C1 segment of cervical spinal cord (tissue), 14 donors: ENCODE measurements at places on chromosomes 6 and 20.

DNA sequence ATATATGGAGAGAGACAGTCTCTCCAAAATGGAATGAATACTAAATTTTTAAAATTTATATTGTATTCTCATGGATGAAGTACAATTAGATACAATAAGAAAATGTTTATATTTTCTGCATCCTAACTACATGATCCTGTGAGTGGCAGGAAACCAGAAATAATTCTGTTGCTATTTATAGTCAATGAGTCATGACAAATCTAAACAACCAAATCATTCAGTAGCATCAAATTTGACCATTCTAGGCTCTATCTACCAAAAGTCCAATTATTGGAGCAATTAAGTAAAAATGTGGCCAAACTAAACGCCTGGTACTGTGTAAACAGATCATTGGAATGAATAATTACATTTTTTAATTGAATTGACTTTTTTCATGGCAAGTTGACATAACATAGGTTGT is 959.8 kb downstream of the EPHA7 start:
- DNase-seq, result no peak

- DNase-seq, result no peak
These were observed 927 bp upstream of the MANEA start for GRCh38 chr6:95576218-95576997.

DNA sequence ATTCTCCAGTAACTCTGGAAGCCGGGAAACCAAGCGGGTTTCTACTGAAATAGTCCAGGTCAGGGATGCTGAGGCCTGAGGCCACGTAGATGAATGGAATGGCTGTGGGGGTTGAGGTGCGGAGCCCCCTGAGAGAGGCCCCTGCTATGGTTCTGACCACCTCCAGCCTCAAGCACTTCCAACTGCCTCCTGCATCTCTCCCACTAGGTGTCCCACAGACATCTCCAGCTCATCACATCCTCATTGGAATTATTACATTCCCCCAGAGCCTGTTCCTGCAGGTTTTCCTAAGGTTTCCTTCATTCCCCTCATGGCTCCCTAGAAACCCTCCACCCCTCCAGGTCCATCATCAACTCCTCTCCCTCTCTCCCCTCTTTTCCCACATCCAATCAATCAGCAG is 48.7 kb downstream of the UNC5CL start:
- DNase-seq, result no peak

DNA sequence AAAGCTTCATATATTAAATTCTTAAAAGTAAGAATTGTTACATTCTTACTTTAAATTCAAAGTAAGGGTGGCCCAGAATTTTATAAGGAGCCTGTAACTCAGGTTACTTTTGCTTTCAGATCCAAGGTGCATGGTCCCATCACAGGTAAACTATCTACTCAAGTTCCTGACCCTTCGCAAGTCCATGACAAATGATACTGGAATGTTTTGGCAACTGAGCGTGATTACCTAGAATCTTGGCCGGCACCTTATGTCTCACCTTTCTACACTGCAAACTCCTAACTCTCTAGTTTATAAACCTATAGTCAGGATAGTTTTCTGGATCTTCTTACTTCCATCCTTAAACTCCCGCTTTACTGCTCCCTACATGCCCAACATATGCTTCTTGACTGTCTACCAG is 67.9 kb upstream of the HMGN3 start:
- no peak for DNase-seq

GRCh38 chr6:35552285-35552917 is 39.7 kb upstream of the TULP1 start:
- no peak for DNase-seq

DNA sequence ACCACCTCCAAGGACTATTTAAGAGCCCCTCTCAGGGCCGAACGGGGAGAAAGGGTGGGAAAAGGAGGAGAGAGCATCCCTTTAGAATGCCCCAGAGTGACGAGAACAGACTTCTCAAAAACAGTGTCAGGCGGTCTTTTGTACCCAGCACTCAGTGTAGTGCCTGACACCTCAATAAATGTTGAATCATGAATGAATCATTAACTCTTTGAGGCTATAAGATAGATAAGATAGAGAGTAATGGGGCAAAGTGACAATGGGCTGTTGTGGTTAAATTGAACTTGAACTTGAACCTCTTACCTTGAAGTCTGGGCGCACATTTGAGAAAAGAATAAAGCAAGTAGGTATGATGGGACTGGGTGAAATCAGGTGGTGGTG is 7.4 kb downstream of the TCF21 start:
- no peak for DNase-seq

DNA sequence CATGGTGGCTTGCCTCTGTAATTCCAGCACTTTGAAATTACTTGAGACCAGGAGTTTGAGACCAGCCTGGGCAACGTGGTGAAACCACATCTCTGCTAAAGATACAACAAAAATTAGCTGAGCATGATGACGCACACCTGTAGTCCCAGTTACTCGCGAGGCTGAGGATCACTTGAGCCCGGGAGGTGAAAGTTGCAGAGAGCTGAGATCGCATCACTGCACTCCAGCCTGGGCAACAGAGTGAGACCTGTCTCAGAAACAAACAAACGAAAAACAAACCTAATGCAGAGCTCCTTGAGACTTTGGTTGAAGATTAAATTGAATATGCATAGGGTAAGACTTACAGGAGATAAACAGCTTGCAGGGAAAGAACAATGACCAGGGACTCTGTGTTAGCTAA is 80.8 kb downstream of the SCAF8 start:
- no peak for DNase-seq

DNA sequence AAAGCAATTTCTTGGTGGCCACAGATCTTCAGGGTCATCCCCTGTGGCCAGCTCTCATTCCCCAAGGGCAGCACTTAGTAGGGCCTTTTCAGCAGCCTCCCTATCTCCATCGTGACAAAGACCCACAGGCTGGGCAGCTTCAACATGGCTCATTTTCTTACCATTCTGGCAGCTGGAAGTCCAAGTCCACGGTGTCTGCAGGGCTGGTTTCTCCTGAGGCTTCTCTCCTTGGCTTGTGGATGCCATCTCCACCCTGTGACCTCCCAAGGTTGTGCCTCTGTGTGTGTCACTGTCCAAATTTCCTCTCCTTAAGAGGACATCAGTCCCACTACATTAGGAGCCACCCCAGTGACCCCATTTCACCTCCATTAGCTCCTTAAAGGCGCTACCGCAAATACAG is 161.7 kb downstream of the CDH4 start:
- DNase-seq, result no peak

DNA sequence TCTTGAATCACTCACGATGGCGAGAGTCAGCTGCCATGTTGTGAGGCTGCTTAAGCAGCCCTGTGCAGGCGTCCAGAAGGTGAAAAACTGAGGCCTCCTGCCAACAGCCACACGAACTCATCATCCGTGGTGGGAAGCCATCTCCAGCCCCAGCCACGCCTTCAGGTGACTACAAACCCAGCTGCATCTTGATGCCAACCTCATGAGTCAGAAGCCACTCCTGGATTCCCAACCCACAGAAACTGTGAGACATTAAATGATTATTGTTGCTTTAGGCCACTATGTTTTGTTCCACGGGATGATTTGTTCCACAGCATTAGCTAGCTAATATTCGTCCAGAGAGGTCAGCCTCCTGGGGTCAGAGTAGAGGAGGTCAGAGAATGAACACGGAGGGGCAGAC is 80.5 kb downstream of the SNX5 start:
- DNase-seq, result no peak

GRCh38 chr6:106790149-106790770 is 160.9 kb downstream of the QRSL1 start:
- no peak for DNase-seq

- DNase-seq, result no peak
These were observed 398.9 kb upstream of the SULF2 start for GRCh38 chr20:48184229-48184628.

DNA sequence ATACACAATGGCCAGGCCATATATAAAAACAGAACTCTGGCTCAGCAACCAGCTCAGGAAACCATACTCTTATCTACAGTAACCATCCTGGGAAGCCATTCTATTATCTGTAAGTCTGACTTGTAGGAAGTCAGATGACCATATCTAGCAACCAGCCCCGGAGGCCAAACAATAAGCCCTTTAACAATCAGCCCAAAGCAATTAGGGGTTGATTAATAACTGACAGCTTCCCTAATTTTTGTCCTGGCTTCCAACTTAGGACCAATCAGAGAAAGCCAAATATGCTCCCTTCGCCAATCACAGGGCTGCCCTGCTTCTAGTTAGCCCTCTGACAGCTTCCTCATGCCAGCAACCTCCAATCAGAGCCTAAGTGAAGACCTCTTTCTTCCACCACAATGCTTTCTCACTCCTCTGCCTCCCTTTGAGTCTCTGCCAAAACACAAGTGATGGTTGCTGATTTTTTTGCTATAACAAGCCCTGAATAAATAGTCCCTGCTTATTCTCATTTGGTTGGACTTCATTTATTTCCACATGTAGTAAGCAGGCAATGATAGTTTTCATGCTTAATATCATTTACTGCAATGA is 37.8 kb upstream of the STXBP5 start:
- no peak for DNase-seq

- no peak for DNase-seq
These were observed 625.9 kb upstream of the EPHA7 start for GRCh38 chr6:94045099-94045829.

DNA sequence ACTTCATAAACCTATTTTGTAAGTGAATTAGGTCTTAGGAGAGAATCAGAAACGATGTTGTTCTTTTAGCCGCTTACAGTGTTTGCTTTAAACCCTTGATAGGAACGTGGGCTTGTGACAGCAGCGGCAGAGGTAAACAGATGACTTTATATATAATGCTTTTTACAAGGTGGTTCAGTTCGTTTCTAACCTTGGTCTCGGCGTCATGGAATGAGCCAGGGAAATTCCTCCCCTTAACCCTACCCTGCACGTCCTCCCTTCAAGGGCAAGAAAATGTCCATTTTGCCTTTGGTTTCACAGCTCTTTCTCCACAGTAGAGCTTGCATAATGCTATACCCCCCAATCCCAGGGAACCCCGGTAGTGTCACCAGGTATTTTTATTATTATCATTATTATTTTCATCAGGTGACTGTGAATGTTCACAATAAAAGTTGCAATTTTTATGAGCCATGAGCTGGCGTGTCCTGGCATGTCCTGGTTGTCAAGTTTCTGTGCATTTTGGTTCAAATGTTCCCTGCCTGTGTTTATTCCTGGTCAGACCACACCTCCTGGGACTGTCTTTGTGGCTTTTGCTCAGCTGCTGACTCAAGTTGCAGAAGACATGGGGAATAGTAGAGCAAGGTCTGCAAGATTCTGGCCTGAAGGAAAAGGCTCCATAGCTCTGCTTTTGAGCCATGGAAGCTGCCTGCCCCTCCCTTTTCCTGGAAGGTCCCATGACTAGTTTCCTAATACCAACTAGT is 112.8 kb upstream of the BMP2 start:
- no peak for DNase-seq

DNA sequence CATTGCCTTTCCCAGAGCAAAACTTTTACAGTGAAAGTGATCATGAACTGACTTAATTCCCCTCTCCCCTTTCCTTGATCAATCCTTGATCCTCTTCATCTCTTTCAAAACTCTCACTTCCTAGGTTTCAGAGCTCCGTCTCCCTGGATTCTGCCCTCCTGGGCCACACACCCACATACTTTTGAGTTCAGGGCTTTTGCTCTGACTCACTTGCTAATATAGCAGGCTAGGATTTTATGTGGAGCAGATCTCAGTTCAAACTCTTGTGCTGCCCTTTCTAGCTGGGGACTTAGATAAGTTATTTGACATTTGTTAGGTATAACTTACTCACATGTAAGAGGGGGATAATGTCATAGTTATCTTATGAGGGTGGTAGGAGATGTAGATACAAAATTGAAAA is 109.1 kb upstream of the MLIP start:
- DNase-seq, result no peak

- DNase-seq, result no peak
These were observed 92.6 kb upstream of the SOX4 start for GRCh38 chr6:21501021-21501354.

DNA sequence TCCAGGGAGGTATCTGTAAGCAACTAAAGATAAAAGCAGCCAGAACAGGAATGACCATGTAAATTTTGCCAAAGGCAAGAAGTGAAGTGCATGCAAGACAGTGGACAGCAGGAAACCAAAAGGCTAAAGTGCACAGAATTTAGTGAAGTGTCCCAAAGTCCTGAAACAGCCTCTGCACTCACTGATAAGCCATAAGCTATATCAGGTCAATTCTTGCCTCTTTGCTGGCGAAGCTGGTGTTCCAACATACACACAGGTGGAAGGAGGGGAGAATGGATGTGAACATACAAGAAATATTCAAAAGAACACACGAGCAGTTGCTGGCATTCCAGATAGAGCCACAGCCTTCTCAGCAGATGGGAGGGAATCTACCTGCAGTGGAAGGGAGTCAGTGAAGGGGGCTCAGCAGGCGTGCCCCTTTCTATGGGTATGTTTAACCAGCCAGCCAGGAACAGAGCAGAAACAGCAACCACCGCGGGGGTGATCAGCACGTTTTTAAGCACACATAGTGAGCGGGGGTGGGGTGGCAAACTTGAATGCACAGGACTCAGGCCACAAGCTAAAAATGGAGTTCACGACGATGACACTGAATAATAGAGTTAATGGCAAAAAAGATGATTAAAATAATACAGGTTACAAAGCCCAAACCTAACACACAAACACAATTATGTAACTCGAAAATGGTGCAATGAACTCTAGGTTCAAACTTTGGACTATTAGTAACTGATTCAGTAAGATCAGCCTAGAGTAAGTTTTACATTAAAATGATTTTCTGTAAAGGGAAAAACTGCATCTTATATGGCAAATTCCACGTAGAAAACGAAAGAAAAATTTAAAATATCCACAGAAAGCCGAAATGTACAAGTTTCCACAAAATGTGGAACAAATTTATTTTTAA is 1.2 kb downstream of the ECI2 start:
- DNase-seq, result no peak

GRCh38 chr6:31794294-31794865 is 1.2 kb downstream of the VARS1 start:
- no peak for DNase-seq

DNA sequence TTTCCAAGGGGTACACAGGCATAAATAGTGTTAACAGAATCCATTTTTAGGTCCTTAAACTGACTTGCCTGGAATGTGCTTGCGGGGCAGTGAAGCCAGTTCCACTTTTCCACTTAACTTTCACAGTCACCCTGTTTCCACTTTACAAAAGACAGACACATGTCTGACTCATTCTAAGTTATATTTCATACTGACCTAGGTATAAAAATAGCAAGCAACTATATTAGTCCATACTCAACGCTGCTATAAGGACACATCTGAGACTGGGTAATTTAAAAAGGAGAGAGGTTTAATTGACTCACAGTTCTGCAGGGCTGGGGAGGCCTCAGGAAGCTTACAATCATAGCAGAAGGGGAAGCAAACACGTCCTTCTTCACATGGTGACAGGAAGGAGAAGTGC is 88.2 kb downstream of the MTFR2 start:
- DNase-seq, result no peak
